ENCODE measurements at places on chromosomes 12 and 14.

DNA sequence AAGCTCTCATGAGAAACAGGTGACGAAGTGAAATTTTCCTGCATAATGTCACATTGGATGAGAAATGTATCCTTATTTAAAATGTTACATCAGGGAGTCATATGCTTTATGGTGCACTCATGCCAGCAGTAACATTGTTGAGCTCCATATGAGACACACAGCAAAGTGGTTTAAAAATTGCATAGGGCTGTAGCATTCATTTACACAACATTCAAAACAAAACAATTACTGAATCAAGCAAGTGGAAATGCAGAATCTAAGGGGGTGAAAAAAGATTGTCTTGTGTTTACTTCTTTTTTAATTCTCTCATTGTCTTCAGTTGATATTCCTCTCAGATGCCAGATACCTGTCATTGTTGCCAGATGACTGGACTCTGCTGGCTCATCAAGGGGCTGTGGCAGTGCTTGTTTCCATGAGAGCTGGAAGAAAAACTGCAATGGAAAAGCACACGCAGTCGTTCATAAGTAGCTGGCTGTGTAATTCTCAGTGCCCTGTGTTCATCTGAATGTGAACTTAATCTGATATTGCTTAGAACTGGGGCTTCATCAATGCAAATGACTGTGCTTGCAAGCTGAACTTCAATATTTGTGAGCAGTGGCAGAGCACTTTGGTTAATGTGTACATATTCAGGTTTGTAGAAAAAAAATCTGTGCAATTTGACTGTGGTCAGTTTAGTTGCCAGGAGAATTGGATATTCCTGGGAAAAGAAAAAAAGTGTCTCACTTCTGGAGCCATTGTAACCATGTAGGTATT lies 305.6 kb downstream of the RAD51B start:
- no peak for DNase-seq

DNA sequence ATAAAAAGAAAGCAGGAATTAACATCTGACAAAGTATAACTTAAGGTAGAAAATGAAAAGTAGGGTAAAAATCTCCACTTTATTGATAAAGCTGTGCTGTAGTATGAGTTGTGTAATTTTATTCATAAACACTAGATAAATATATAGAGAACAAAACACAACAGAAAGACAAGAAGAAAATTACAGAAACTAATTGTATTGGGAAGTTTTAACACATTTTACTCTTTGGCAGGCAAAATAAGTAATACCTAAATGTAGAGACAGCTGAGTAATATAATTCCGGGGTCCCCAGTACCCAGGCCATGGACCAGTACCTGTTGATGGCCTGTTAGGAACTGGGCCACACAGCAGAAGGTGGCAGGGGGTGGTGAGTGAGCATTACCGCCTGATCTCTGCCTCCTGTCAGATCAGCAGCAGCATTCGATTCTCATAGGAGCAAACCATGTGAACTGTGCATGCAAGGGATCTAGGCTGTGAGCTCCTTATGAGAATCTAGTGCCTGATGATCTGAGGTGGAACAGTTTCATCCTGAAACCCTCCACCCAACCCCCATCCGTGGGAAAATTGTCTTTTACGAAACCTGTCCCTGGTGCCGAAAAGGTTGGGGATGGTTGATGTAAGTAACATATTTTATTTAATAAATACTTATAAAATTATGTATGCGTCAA lies 84.4 kb upstream of the ETV6 start:
- no peak for DNase-seq

DNA sequence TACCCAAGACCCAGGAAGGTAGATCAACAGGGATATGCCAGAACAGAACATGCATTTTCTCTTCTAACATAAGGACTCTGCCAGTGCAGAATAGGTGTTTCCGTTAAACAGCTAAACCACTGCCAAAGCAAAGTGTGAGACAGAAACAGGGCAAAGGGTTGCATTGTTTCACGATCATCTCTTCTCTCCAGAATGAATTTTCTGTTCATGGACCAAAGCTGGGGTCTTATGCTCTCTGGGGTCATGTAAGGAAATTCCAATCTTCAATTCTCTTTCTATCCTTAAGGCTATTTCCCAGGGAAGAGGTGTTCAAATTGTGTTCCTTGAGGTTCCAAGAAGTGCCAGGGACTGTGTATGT lies 10.9 kb downstream of the PSMB5 start:
- DNase-seq = no peak

- DNase-seq = no peak
Measured at GRCh38 chr12:92540782-92541423, 161.9 kb upstream of the PLEKHG7 start.

- DNase-seq = no peak
Measured at GRCh38 chr14:74963705-74964271, 8.4 kb upstream of the PGF start.

DNA sequence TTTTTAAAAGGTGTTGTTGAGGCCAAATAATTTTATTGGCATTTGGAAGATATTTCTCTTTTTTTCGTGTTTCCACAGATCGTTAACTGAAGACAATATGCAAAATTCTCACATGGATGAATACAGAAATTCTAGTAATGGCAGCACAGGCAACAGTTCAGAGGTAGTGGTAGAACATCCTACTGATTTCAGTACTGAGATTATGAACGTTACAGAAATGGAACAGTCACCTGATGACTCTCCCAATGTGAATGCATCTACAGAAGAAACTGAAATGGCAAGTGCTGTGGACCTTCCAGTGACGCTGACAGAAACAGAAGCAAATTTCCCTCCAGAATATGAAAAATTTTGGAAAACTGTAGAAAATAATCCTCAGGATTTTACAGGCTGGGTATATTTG lies 11.2 kb downstream of the PRPF39 start:
- no peak for DNase-seq

DNA sequence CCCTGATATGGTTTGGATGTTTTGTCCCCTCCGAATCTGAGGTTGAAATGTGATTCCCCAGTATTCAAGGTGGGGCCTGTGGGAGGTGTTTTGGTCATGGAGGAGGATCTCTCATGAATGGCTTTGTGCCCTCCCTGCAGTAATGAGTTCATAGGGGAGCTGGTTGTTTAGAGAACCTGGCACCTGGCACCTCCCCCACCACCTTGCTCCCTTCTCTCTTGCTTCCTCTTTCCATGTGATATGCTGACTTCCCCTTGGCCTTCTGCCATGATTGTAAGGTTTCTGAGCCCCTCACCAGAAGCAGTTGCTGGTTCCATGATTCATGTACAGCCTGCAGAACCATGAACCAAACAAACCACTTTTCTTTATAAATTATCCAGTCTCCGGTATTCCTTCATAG lies 32.6 kb downstream of the CD163L1 start:
- no peak for DNase-seq

GRCh38 chr14:25904446-25904845 lies 693.4 kb downstream of the NOVA1 start:
- no peak for DNase-seq

DNA sequence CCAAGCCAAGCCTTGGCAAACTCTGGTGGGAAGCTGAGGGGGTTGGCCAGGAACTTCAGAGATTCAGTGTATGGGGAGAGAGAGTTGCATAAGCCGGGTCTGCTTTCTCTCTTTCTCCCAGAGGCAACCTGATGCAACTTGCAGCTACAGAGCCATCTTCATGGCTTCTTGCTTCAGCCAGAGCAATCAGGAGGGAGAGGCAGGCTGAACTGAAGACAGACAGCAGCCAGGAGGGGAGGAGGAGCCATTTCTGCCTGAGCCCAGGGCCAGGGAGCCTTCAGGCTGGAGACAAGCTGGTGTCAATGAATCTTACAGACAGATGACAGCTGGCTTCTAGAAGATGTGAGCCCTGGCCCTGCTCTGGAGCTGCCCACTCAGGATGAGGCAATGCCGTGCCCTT lies 18.7 kb downstream of the NPC2 start:
- DNase-seq = no peak

- DNase-seq = no peak
Measured at GRCh38 chr14:33959692-33960151, 8.8 kb upstream of the EGLN3 start.
